K562 (cell line): ENCODE measurements at places on chromosomes 5 and 9. TPM values are rescaled to one million over a fixed set of nuclear protein-coding genes. Genes with fewer than 3 reads are reported as not detected.

Gene ZNF483
- total RNA-seq = 0.38 and 0.58 TPM in 2 replicates

Gene PKN3
- total RNA-seq = 40.3 and 41.3 TPM in 2 replicates

Gene WDR38
- total RNA-seq = not detected in 2 replicates

Gene LRRC8A
- 23.5 and 24.7 TPM in 2 replicates for total RNA-seq

Gene SHROOM1
- 25.6 and 26.5 TPM in 2 replicates for total RNA-seq

Gene LAMC3
- 0.09 TPM in 1 of 2 replicates, not detected in the other for total RNA-seq

Gene TRIM36
- 0.22 and 0.51 TPM in 2 replicates for total RNA-seq

Gene POLR3G
- total RNA-seq = 39.0 and 47.4 TPM in 2 replicates

Gene BASP1
- 0.18 and 0.22 TPM in 2 replicates for total RNA-seq

Gene SYNPO
- 0.31 and 0.36 TPM in 2 replicates for total RNA-seq

Gene RNF208
- 6.6 and 6.9 TPM in 2 replicates for total RNA-seq

GRCh38 chr5:150485693-150486401, 22.1 kb upstream of the NDST1 start:
- peak; percentile 76 for DNase-seq

GRCh38 chr9:12846035-12846434, 71.2 kb downstream of the LURAP1L start:
- DNase-seq = no peak

DNA sequence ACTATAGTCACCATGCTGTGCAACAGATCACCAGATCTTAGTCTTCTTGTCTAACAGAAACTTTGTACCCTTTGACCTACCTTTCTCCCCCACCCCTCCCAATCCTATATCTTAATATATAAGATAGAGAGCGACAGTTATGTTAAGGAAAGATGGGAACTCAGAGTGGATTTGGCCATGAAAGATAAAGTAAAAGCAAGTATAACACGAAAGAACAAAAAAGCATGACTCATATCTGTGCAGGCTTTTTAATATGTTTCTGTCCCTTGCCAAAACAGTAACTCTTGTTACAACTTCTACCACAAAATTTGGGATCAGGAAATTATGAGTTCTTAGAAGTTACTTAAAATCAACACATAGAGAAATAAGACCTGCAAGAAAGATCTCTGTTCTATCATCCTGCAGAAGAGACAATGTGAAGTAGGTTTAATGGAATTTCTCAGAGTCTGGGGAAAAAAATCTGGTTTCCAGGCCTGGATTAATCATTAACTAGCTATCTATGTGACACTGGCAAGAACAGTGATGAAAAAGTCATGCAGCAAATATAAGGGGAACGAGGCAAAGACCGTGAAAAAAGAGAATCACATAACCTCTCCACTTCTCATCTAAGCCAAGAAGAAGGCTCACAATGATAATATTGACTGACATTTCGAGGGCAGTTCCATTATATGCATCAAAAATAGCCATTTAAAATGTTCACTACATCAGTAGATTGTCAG, 18.6 kb downstream of the BAAT start:
- DNase-seq = peak; percentile 35

DNA sequence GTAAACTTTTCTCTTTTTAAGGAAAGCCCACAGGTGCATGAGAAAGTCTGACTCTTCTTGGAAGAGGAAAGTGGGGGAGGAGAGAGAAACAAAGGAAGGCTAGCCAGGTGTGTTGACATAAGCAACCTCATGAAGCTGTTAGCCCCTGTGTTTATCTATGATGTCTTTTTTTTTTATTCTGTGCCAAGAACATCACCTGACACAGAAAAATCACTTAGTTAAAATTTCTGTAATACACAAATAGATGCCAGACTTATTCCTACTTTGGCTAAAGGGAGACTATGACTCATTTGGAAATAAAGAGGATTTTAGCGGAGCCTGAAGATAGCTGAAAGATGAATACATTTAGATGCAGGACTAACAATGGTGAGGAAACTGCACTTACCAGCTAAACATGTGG, 58.3 kb downstream of the BAAT start:
- no peak for DNase-seq

- no peak for DNase-seq
Measured at GRCh38 chr5:5929291-5930020, 448.9 kb downstream of the MED10 start.

DNA sequence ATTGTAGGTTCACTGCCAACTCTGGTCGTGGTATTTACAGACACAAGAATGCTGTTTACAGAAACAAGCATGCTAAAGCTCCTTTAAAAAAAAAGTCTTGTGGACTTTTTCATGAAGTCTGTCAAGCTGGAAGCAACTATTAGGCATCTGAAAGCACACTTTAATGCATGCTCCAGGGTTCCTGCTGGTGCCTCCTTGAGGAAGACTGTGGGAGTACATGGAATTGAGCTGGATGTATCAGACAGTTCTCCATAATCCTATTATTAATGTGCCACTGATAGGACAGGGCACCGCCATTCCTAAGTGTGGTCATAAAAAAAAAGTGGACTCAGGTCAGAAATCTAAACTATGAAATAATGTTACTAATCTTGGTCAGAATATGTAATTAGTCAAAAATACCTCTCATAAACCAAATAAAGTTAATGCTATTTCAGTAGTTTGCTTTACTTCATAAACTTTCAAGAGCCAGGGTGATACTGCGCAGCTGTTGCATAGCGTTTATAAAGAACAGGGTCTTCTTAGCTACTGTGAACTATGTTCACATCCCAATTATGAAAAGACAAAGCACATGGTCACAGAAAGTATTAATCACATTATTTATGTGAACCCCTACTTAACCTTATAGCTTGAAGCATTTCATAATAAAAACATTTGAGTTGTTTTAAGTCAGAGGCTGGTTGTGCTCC, 390.8 kb upstream of the PTGER4 start:
- no peak for DNase-seq

GRCh38 chr9:105216440-105217178, 27.8 kb upstream of the SLC44A1 start:
- DNase-seq = no peak

DNA sequence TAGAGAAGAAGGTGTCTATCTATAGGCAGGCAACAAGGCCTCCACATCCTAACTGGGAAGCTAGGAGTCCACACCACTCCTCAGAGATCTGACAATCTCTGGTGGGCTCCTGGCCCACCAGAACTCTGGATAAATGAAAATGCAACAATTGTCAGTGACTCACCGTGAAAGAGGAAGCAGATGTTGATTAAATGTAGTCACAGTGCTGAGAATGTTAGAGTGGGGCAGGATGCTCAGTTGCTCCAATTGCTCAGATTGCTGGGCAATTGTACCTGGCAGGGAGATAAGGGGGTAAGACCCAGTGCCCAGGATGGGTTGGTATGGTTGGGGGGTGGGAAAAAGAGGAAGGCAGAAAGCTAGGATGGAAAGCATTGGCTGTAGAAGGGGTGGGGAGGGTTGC, 4.3 kb downstream of the CCL19 start:
- DNase-seq = no peak

DNA sequence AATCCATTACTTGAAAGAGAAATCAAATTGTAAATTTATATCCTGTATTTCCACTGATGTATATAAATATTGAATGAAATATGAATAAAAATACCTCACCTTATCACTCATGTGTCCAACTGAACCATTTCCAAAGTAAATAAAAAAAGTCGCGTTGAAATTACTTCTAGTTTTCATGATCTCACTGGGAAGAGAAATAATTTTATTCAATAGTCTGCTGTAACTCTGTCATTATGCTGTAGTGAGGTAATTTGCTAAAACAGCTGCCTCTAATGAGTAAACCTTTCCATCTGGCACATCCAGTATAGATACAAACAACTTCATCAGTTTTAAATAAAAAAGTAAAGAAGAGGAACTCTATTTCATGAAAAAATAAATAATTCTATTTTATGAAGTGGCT, 611.5 kb downstream of the ZNF608 start:
- DNase-seq = no peak

DNA sequence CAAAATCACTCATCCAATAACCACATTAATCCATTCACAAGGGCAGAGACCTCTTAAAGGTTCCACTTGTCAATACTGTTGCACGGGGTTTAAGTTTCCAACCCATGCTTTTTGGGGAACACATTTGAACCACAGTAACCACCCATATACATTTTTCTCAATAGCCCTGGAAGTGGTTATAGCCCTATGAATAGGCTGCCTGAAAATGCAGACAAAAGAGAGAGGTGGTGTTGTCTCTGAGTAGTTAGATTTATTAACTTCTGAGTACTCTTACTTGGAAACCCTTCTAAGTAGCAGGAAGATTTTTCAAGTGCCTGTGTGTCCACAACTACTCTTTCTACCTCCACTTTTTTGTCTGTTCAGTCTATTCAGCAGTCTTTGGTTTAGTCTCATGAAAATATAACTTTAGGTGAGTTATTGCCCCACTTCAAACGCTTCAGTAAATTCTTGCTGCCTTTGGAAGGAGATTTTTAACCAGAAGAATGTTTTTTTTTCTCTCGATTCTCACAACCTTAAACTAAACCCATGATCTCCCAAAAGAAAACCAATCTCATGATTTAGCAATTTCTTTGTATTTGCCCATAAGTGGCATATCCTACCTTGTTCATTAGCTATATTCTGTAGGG, 42.6 kb downstream of the ARHGEF28 start:
- no peak for DNase-seq

- no peak for DNase-seq
Measured at GRCh38 chr5:155087036-155087435, 73.5 kb downstream of the KIF4B start.

- DNase-seq = no peak
Measured at GRCh38 chr9:79164406-79164805, 407.4 kb upstream of the TLE4 start.

DNA sequence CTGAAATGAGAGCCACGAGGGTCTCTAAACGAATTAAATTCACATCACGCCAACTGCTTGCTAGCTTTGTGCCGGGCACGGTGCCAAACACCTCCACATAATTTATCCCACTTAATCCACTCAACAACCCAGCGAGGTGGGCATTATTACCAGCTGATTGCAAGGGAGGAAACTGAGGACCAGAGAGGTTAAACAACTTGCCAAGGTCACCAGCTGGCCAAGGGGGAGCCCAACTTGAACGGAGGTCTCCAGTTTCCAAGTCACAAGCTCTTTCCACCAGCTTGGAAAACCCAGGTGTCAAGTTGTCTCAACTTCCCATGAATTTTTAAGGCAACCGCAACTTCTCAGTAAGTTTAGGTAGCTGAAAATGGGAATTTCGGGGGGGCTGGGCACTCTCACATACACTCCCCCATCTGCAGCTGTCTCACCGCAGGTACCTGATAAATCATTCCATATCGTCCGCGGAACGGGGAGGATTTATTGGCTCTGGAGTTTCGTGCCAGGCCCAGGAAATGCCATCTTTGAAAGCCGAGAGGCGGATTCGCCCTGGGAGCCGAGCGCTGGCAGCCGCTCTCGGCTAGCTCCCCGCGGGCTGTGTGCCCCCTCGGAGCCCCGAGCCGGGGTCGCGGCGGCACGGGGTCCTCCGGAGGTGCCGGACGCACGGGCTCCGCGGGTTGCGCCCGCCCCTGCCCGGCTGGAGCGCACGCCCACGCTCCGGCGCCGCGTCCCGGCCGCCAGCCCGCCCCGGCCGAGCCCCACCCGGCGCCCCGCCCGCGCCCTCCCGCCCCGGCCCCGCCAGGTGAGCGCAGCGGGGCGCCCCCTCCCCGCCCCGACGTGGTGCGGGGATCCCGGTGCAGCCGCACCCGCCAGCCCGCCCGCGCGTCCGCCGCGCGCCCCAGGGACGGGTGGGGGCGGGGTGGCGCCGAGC, 617 bp downstream of the PTPN3 start:
- DNase-seq = no peak

DNA sequence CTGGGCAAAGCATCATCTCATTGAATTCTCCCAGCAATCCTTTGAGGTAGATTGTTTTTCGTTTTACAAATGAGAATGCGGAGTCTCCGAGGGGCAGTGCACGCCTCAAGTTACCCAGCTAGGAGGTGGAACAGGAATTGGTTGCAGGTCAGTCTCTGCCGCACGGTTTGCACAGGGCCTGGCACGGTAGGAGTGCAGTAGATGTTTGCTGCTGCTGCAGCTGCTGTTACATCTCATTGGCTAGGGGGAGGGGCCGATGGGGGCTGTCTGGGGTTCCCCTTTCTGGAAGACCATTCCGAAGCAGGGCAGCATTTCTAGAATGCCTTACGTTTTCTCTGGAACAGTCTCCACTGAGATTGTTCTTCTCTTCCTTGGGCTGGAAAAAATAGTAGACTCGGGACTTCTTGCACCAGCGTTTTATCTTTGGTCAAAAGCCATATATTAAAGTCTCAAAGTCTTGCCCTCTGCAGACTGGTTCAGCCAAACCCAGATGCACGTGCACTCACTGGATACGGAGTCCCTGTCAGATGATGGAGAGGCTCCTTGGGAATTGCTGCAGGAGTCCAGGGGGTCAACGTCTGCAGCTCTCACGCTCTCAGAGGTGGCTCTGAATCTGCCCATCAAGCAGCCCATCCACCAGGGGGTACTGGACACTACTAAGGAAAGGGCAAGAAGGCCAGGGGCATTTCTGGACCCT, 1.2 kb downstream of the USP20 start:
- no peak for DNase-seq

DNA sequence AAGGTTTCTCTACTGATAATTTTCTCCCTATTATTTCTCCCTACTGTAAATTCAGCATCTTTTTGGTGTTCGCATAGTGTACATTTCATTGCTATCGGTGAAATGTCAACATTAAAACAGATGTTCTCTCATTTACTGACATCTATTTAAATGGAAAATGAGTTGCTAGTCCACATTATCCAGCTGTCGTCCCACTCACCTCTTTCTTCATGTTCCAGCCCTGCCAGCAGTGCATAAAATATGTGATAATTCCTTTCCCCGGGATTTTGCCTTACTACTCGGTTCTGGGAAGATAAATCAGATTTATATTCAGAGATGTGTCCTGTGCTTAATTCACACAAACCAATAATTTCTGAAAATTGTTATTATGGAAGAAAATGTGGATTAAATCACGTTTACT, 155.8 kb downstream of the MYO10 start:
- DNase-seq = no peak

- DNase-seq = no peak
Measured at GRCh38 chr5:170108266-170108785, 2.6 kb downstream of the FOXI1 start.

- DNase-seq = no peak
Measured at GRCh38 chr9:134917431-134918373, at the start of gene FCN1. Gene FCN1, minus strand, starts transcription at chr9:134917912. Its CDS starts 41 bp downstream, at chr9:134917871.

- no peak for DNase-seq
Measured at GRCh38 chr5:114581136-114581535, 219.3 kb downstream of the KCNN2 start.

- DNase-seq = no peak
Measured at GRCh38 chr9:120481846-120482245, 98.1 kb downstream of the CDK5RAP2 start.

GRCh38 chr5:139975306-139975705, 67.8 kb downstream of the NRG2 start:
- DNase-seq = no peak

GRCh38 chr5:176741561-176742211, 68.7 kb upstream of the UNC5A start:
- no peak for DNase-seq

DNA sequence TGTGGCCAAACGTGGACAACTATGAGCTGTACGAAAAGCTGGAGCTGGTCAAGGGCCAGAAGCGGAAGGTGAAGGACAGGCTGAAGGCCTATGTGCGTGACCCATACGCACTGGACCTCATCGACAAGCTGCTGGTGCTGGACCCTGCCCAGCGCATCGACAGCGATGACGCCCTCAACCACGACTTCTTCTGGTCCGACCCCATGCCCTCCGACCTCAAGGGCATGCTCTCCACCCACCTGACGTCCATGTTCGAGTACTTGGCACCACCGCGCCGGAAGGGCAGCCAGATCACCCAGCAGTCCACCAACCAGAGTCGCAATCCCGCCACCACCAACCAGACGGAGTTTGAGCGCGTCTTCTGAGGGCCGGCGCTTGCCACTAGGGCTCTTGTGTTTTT, 3.3 kb downstream of the CDK9 start:
- no peak for DNase-seq
